Naive B cell (primary cell): ENCODE measurements at places on chromosomes 5 and 9.

DNA sequence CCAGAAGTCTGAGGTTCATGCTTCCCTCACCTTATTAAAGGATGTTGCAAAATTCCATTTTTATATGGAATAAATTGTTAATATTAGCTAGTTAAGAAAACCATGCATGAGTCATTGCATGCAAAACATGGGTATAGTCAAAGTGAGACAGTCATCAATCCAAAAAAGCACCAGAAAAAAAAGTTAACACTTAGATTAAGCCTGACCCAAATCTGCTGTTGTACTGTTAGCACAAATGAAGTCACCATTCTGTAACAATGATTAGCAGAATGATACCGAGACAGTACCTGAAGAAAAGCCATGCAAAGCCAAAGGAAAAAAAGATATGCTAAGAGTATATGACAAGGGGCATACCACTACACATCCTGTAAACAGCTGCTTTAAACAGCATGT is 49.5 kb downstream of the PKD2L2 start:
- peak overlapping the region; percentile 90 for H3K27ac ChIP-seq
- H3K27me3 ChIP-seq: no peaks in the 10 kb centered on the region
- H3K4me1 ChIP-seq: peaks cover 13% of the 10 kb centered on the region
- DNase-seq: no peak
- no peak overlapping the region for H3K4me3 ChIP-seq
- peaks cover 16% of the 10 kb centered on the region for H3K36me3 ChIP-seq

GRCh38 chr9:2338777-2339365 is 282.7 kb upstream of the VLDLR start:
- DNase-seq: no peak
- H3K4me3 ChIP-seq: no peak overlapping the region
- no peak overlapping the region for H3K27ac ChIP-seq
- H3K27me3 ChIP-seq: peaks cover 17% of the 10 kb centered on the region
- H3K36me3 ChIP-seq: no peaks in the 10 kb centered on the region
- no peaks in the 10 kb centered on the region for H3K4me1 ChIP-seq

DNA sequence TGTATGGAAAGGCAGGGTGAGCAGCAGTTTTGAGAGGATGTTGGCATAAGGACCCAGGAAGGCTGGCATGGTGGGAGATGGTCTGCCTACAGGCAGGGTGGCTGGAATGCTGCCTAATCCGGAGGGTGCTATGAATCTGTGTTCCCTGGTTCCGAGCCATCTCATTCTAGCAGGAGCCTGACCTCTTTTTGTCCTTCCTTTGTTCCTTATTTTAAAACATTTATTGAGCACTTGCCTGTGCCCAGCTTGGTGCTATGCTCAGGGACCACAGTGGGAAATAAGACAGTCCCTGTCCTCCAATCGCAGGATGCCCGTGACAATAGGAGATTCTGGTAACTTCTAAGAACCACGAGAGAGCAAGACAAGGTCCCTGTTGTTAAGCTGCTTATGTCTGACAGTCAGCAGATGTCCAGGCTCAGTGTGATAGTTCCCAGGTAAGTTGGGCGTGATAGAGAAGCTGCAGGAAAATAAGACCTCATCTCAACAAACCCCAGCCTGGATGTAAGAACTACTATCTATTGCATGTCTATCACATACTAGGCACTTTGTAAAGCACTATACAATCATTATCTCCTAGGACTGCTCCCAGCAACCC is 9.1 kb upstream of the ZBTB34 start:
- H3K27me3 ChIP-seq: peaks cover 42% of the 10 kb centered on the region
- no peaks in the 10 kb centered on the region for H3K4me1 ChIP-seq
- H3K36me3 ChIP-seq: no peaks in the 10 kb centered on the region

- H3K4me3 ChIP-seq: peak overlapping the region; percentile 34
- peak overlapping the region; percentile 47 for H3K27ac ChIP-seq
- no peaks in the 10 kb centered on the region for H3K36me3 ChIP-seq
- H3K4me1 ChIP-seq: peaks cover 14% of the 10 kb centered on the region
- DNase-seq: peak; percentile 58
- no peaks in the 10 kb centered on the region for H3K27me3 ChIP-seq
Observed at GRCh38 chr9:128192601-128193371, 1.4 kb upstream of the CIZ1 start.

GRCh38 chr9:35725362-35725761 is 6.6 kb downstream of the TLN1 start:
- H3K27me3 ChIP-seq: no peaks in the 10 kb centered on the region
- DNase-seq: no peak
- no peak overlapping the region for H3K27ac ChIP-seq
- H3K4me1 ChIP-seq: peaks cover 11% of the 10 kb centered on the region
